AG10803 (cell line): ENCODE measurements at places on chromosomes 5 and 9.

DNA sequence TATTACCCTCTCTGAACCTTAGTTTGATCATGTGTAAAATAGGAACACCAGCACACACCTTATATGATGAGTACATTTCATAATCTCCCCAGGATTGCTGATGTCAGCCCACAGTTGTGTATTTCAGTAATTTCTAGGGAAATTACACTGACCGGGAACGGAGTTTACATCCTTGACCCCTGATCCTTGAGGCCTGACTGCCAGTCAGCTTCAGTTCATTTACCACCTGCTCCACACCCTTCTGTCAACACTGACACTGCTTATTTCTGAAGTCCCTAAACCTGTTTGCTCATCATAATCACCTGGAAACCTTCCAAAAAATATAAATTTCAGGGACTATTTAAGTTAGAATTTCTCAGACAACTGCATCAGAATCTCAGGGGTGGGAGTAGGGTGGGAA is 55.3 kb downstream of the ZNF622 start:
- DNase-seq, result no peak

- no peak for DNase-seq
Measured at GRCh38 chr5:178267876-178268275, 35.3 kb upstream of the PHYKPL start.

DNA sequence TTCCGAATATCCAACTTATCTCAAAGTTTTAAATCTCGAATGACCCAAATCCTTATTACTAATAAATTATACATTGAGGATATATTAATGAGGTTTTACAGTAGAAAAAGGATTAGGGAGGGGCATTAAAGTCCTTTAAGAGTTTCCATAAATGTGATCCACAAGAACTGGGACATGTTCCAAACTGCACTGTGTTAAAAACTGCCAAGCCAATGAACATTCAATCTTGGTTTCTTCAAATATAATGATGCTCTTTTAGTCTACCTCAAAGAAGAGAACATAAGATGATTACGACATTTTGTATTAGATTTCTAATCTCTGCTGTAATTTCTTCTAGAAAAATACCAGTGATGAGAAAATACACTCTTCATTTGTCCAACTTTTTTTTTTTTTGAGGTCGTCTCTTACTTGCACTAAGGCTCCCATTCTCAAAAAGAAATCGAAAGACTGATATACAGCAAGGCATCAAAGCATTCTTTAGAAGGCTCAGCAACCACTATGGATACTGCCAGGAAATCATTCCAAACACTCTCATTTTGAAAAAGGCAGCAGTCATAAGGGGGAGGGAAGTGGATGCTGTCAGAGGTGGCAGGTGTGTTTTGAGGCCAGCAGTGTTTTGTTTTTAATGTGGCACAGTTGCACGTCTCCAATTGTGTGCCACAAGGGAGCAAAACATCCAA is 1.7 kb downstream of the PTAR1 start:
- peak; percentile 41 for DNase-seq

DNA sequence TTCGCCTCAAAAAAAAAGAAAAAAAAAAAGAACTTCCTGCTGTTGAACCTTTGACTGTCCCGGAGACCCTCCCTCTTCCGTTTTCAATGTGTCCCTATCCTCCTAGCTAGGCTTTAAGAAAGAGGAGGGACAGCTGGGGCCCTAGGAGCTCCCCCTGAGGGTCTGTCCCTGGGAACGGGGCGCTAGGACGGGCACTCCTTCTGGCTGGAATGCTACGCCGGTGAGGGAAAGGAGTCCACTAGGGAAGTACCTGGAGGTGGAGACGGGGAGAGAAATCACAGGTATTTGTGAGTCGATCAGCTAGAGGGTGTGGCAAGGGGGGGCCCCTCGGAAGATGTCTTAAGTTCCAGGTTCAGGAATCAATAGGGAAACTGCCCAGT is 4.6 kb downstream of the SIT1 start:
- peak; percentile 17 for DNase-seq

- no peak for DNase-seq
Measured at GRCh38 chr5:111385051-111385450, 127.3 kb downstream of the STARD4 start.

GRCh38 chr9:71145179-71145578 is 23.8 kb upstream of the TRPM3 start:
- DNase-seq, result no peak

GRCh38 chr9:131703697-131704096 is 36.2 kb downstream of the RAPGEF1 start:
- DNase-seq, result no peak

DNA sequence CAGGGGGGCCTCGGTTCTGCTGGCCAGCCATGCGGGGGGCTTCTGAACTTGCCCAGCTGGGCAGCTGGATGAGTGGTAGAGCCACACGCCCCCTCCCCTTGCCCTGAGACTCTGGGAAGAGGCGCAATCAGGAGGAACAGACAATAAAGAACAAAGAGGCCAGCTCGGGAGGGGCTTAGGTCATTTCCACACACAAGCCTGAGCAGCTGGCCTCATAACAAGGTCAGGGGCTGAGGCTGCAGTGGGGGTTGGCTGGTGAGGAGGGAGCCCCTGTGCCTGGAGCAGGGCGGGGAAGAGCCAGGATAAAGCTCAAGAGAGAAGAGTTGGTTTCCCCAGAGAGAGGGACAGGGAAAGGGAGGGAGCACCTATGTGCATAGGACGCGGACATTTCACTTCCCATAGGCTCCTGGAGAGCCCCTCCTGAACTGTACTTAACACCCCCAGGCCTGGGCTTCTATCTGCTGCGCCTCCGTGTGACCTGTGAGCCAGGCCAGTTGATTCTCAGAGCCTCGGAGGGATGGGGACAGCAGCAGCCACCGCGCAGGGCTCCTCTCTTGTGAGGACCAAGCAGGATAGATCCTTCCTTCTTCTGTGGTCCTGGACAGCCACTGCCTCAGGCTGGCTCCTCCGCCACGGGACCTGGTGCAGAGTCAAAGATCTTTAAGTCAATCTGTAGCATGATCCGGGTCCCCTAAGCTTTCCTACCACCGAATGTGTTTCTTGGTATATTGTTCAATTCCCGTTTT is 75.3 kb upstream of the GGTA1 start:
- no peak for DNase-seq

DNA sequence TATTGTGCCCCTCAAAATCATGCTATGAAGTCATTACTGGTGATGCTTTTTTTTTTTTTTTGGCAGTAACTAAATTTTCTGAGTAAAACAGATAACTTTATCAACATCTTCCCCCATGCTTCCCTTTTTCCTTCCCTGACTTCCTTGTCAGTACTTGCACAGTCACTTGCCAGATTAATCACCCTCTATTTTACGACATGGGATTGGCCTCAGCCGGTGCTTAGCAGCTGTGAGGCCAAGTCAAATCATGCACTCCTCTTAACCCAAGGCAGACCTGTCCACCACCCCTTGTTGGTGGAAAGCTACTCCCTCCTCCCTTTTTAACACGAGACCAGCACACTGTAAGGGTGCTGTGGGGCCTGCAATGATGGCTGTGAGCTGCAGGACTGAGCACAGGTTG is 118.0 kb upstream of the OTULINL start:
- DNase-seq, result peak; percentile 69

DNA sequence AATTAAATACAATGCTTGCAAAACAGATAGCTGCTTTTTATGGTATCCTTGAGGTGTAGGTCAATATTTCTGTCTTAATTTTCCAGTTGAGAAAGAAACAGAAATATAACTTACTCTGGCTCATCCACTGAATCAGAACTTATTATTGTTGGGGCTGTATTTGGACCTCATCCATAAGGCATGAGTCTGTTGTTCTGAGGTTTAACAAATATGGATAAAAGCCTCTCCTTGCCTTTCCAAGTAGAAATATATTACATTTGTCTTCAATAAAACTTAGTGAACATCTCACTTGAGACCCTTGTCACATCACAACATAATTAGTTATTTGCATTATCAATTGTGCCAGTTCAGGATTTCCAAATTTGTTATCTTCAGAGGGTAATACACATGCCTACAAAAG is 525.8 kb downstream of the AGTPBP1 start:
- peak; percentile 39 for DNase-seq
